Stimulated activated CD8-positive, alpha-beta memory T cell treated with anti-CD3 and anti-CD28 coated beads, Interleukin-7, amount 100 ng/mL, for 48 hours (primary cell): ENCODE measurements at places on chromosomes 5 and 9.

DNA sequence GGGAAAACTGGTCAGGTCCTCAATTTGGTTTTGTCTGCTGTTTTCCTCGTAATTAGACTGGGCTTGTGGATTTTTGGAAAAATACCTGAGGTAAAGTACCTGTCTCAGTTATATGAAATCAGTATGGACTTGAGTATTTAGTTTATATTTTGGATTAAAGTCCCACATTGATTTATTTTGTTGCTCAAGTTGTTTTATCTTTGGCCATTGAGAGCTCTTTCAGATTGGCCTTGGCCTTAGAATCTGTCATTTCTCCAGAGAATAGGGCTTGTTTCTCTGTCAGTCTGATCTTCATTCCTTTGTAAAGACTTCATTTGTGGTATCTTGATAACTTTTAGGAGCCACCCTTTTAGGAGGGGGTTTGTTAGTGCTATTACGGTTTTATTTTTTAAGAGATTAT is 21.2 kb downstream of the UBAP1 start:
- DNase-seq = no peak

- DNase-seq = no peak
These were observed 10.4 kb downstream of the LHX3 start for GRCh38 chr9:136194540-136194939.

- no peak for DNase-seq
These were observed 15.1 kb downstream of the RXRA start for GRCh38 chr9:134341306-134341705.

DNA sequence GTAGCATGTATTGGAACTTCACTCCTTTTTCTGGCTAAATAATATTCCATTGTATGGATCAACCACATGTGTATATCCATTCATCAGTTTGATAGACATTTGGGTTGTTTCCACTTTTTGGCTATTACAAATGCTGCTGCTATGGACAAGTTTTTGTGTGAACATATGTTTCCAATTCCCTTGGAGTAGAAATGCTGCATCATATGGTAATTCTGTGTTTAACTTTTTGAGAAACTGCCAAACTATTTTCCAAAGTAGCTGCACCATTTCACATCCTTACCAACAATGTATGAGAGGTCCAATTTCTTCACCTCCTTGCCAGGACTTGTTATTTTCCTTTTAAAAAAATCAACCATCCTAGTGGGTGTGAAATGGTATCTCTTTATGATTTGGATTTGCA is 8.4 kb downstream of the FRRS1L start:
- no peak for DNase-seq

DNA sequence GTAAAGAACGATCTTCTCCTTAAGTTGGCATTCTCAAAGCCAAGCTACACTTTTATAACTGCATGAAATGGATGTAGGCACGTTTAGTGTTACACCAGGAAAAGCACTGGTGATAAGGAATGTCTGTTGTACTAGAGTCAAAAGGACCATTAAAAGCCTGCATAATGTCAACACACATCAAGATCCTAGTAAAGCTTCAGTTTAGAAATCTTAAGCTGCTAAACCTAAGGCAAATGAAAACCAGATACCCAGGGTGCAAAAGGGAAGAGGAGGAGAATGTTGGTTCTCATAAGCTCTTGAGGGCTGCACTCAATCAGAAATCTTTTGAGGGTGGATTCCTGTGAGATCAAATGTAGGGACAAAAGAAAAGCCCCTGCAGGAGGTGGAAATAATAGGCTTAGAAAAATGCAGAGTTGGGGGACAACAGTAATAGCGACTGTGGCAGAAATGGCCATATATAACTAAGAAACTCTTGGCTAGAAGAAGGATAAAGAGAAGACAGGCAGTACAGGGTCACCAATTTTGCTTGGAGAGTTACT is 148.2 kb downstream of the FBXL17 start:
- no peak for DNase-seq

GRCh38 chr9:82677086-82677485 is 385.9 kb downstream of the RASEF start:
- DNase-seq = no peak

- DNase-seq = no peak
These were observed 83.6 kb downstream of the ANKH start for GRCh38 chr5:14787801-14788579.

- DNase-seq = no peak
These were observed 14.2 kb downstream of the RIC1 start for GRCh38 chr9:5643005-5643624.

DNA sequence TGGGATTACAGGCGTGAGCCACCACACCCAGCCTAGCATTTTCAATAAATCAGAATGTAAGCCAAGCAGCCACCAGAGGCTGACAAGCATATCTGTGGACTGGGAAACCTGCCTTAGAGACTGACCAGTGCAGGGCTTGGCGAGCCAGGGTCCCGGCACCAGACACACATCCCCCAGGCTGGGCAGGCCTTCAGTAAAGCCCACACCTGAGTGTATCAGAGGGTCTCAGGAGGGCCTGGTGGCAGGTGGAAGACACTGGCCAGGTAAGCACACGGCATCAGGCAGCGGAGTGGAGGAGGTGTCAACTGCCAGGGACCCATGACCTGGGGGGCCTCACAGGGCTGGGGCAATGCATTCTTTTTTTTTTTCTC is 78.3 kb upstream of the IL17B start:
- DNase-seq = no peak
